ENCODE measurements at places on chromosomes 2 and 18.

DNA sequence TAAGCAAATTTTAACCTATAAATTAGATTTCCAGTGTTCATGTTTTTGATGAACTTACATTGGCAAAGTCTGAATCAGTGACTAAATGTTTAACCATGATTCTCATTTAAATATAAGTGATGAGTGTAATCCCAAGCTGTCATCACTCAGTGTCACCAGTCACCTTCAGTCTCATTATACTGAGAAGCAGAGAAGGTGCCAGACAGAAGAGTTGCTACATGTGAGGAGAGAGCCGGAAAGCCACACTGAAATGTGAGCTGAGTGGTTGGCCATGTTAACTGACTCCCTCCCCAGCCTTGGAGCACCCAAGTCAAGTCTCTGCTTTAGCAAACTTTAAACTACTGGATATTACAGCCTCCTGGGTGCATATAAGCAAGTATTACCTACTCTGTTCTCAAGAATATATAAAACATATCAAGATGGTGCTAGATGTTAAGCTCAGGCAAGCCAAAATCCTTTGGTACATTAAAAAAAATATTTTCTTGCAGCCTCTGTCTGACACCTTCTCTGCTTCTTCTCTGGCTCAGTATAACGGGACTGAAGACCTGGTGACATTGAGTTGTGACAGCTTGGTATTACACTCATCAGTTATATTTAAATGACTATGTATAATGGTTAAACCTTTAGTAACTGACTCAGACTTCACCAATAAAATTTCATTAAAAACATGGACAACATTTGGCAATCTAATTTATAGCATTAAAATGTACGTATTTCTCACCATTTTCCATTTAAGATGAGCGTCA, 75.8 kb upstream of the MAP3K20 start:
- DNase-seq: no peak

DNA sequence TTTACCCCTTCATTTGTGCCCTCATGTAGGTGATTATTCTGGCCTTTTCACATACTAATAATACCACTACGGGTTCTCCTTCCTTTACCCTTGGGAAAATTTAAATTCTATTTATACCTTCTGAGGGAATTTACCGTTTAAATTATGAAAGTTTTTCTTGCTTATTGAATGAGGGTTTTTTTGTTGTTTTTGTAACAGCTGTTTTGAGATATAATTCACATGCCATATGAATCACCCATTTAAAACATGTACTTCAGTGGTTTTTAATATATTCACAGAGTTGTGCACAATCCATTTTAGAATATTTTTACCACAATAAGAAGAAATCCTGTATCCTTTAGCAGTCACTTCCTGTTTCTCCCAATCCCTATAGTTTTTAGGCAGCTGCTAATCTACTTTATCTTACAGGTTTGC, 54.7 kb downstream of the EML4 start:
- no peak for DNase-seq

DNA sequence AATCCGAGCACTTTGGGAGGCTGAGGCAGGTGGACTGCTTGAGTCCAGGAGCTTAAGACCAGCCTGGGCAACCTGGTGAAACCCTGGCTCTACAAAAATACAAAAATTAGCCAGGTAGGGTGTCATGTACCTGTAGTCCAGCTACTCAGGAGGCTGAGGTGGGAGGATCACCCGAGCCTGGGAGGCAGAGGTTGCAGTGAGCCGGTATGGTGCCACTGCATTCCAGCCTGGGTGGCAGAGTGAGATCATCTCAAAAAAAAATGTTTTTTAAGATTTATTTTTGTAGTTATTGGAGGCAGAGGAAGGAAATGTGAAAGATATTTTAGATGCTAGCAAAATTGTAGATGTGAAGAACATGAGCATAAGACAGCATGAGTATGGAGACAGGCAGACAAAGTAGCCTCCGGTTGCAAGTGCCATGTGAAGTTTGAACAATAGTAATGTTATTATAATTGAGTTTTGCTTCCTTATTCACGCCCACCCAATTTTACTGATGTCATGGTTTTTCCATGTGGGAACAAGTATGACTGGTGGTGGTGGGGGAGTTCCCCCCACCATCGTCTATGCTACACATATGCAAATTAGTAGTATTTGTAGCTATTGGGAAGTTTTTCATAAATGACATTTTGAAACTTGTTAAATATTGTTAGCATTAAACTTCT, 18.0 kb downstream of the REL start:
- DNase-seq: no peak

- no peak for DNase-seq
Measured at GRCh38 chr18:65754121-65754520, 3.3 kb downstream of the CDH7 start.

DNA sequence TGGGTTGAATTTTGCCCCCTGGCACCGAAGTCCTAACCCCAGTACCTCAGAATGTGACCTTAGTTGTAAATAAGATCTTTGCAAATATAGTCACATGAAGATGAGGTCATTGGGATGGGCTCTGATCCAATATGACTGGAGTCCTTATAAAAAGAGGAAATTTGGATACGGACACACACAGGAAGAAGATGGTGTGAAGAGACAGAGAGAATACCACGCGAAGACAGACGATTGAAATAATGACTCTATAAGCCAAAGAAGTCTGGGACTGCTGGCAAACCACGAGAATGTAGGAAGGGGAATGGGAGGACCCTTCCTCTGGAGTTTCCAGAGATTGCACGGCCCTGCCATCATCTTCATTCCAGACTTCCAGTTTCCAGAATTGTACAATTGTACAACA, 98.6 kb downstream of the CPO start:
- DNase-seq: no peak

DNA sequence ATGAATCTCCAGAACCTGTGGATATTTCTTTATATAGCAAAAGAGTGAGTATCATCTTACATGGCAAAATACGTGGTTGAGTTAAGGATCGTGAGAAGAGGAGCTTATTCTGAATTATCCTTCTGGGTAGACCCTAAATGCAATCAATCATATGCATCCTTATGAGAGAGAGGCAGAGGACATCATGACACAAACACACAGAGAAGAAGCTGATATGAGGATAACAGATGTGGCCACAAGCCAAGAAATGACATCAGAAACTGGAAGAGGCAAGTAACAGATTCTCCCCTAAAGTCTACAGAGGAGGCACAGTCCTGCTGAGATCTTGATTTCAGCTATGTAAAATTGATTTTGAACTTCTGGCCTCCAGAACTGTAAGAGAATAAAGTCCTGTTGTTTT, 730.2 kb upstream of the ZNF804A start:
- DNase-seq: no peak

- DNase-seq: no peak
Measured at GRCh38 chr18:30163573-30163972, 879.0 kb downstream of the DSC3 start.

GRCh38 chr2:20917719-20918572, 95.0 kb upstream of the LDAH start:
- no peak for DNase-seq

GRCh38 chr2:56230156-56230555, 46.4 kb downstream of the CCDC85A start:
- DNase-seq: no peak

- no peak for DNase-seq
Measured at GRCh38 chr2:46669016-46669415, 189.7 kb downstream of the TMEM247 start.

GRCh38 chr2:121043827-121044222, 241.2 kb downstream of the TFCP2L1 start:
- no peak for DNase-seq

DNA sequence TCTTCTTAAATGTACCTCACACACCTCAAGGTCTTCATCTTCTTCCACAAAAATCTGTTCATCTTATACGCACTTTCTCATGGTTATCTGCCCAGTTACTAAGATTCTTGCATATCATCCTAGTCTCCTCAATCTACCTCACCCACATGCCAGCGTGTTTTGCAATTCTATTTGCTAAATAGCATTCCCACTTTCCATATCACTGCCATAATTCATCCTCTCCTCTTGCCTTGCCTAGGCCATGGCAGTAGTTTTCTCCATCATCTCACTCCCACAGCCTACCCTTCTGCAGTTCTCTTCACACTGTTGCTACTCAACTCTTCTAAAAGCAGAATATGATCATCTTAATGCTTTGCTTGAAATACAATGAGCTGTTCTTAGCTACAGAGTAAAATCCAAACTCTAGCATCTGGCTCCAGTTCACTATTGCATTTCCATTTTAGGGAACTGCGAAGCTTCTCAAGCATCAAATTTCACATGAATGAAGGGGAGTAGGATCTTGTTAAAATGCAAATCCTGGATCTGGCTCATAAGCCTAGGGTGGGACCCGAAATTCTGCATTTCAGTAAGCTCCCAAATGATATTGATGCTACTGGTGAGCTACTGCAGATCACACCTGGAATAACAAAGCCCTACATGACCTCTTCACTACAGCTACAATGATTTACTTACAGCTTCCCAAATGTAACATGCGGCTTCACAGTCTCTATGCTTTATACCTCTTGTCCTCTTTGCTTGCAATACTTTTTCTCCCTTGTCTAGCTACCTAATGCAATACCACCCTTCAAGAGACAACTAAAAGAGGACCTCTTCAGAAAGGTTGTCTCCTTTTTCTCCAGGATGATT, 293.9 kb downstream of the SATB2 start:
- DNase-seq: no peak

GRCh38 chr2:161358838-161359237, 50.6 kb downstream of the PSMD14 start:
- no peak for DNase-seq

DNA sequence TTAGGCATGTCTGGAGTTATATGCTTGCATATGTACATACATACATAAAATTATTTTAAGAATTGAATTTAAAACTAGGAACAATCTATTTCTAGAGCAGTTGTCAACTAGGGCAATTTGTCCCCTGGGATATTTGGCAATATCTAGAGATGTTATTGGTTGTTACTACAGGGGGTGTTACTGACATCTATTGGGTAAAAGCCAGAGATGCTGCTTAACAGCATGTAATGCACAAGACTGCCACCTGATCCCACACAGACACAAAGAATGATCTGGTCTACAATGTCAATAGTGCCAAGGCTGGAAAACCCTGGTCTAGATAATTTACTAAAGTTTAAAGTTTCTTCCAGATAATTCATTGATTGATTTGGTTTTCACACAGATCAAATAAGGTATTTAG, 185.3 kb downstream of the NYAP2 start:
- no peak for DNase-seq

DNA sequence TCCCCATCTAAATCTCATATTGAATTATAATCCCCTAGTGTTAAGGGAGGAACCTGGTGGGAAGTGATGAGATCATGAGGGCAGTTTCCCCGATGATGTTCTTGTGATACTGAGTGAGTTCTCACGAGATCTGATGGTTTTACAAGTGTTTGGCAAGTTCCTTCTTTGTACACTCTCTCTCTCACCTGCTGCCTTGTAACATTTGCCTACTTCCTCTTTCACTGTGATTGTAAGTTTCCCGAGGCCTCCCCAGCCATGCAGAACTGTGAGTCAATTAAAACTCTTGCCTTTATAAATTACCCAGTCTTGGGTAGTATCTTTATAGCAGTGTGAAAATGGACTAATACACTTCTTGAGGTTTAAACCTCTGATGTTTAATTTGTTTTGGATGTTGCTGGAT, 177.5 kb downstream of the CD8B2 start:
- DNase-seq: no peak

GRCh38 chr2:30216157-30216556, 15.2 kb upstream of the LBH start:
- no peak for DNase-seq

DNA sequence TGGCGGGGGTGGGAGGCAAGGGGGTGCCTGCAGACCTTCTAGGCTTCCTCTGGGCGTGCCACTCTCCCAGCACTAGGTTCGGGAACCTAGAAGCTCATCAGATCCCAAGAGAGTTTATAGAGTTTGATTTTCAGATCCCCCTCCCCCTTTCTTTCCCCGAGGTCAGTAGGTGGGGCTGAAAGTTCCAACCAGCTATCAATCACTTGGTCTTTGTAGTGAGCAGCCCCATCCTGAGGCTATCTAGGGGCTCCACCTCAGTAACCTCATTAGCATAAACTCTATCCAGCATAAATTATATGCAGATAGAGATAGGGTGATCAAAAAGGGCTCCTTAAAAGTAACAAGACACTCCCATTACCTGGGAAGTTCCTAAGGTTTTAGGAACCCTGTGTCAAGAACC, 32.8 kb downstream of the ERLEC1 start:
- no peak for DNase-seq

DNA sequence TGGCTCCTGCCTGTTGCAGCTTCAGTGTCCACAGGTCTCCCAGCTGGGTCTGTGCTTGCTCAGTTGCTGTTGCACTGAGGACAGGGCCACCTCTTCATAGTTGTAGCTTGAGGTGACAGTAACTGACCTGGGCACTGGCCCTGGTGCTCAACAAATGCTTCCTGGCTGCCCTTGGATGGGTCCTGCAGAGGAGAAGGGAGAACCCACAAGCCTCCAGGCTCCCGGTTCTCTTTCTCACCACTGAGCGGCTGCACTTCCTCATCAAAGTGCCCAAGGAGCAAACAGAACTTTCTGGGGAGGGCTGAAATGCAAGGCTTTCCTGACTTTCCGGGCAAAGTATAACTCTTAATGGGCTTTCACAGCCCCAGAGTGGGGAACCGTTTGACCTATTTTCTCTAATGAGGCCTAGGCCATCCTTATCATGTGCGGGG, 38.7 kb downstream of the LCT start:
- DNase-seq: no peak

GRCh38 chr18:67875060-67875459, 358.5 kb upstream of the DSEL start:
- DNase-seq: no peak

DNA sequence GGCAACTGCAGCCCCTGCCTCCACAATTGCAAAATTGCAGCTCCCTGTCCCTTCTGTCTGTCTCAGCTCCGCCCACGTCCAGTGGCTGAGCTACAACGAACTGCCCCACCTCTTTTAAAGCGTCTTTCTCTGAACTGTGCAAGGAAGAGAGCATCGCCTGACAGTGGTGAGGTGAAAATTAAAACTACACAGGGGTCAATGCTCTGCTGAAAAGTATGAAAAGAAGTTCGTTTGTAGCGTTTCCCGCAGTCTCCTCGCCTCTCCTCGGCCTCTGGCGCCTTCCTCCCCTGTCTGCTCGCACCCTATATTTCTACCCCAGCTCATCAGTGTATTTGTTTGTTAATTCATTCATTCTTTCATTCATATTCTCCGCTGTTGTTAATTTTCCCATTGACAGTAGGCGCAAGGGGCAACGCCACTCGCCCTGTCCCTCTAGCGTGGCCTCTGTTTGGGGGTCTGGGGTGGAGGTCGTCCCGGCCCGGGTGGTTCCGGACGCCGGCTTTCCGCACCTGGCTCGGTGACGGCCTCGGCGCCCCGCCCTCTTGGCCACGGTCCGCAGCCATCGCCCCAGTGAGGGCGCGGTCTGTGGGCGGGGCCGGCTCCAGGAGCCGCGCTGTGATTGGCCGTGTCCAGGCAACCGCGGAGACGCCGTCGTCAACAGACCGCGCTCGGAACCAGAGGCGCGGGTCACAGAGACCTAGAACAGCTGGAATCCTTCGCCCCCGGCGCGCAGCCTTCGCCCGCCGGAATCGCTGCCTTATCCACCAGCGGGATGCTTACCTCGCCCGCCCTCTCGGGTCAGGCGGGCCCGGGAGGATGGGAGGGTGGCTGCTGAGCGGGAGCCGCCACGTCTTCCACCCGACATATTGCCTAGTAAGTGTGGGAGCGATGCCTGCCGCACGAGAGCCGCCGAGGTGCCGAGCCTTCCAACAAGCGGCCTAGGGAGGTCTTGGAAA, at the start of gene VWA3B:
VWA3B (plus strand) TSS at position 677 of the 956 bp plus-strand sequence. CDS start 5,926 bp downstream, outside the sequence.
- peak; percentile 25 for DNase-seq
